ENCODE measurements at places on chromosomes 2 and 18.

DNA sequence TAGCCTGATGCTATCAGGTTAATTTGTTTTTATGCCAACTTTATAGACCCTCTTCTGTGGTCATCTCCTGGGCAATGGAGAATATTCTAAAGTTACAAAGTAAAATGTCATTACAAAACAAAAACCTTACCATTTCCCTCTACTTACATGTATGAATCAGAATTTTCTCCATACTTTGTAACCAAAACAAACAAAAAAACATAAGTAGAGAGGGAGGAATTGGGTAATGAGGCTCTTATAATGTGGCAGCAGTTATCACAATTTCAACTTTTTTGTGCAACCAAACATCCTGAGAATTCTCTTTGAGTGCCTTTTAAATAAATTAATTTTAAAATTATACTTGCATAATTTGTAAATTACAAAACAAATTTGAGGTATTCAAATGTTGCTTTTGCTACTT, 332.8 kb downstream of the TXNL1 start:
- no peak for DNase-seq

GRCh38 chr2:149064365-149064841, 25.9 kb downstream of the LYPD6B start:
- DNase-seq: no peak

DNA sequence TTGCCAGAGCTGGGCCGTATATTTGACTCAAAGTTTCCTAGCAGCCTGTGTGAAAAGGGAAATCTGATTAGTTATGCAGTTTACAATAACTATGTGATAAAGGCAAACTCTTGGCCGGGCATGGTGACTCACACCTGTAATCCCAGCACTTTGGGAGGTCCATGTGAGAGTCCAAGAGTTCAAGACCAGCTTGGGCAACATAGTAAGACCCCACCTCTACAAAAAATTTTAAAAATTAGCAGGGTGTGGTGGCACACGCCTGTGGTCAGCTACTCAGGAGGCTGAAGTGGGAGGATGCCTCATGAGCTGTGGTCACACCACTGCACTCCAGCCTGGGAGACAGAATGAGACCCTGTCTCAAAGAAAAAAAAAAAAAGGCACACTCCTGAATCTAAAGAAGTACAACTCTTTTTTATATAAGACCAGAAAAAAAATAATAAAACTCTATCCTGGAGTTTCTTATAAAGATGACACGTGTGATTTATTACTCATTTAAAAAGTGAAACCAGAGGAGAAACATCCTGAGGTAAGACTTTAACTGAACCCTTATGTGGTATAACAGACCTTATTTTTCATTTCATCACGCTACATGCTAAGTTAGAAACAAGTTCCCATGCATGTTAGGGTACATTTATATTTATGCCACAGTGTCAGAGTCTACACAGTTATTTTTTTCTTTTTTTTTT, 32.6 kb upstream of the KCMF1 start:
- no peak for DNase-seq

DNA sequence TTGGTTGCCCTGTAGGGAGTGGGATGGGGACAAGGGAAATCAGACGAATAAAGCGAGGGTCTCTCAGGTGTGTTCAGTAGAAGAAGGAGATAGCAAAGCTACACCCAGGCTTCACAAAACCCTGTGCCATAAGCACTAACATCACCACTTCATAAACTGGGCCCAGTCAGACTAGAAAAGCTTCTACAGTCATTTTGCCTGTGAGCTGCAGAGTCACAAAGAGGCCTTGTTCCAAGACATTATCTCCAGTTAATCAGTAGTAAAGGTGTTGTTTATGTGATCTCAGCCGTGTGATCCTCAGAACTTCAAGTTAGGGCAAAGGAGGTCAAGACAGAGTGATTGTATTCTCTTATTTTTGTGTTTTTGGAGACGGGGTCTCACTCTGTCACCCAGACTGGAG, 148.0 kb downstream of the GALR1 start:
- no peak for DNase-seq

GRCh38 chr2:217783243-217783642, 219.6 kb downstream of the TNS1 start:
- no peak for DNase-seq

DNA sequence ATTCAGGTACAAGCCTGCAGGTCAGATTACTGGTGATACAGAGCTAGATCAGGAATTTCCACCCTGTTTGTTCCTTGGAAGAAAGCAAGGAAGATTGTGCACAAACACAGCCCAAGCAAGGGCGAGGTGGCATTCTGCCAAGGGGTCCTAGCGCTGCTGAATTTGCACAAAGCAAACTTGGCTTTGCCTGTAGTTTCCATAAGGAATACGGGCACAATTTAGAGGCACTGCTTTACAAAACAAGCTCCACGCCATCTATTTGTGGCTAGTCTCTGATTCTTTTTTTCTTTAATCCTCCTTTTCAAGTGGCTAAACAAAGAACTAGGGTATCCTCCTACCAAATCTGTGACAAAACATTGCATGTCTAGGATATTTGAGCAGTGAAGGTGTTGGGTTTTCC, 195.5 kb upstream of the ACVR2A start:
- no peak for DNase-seq

DNA sequence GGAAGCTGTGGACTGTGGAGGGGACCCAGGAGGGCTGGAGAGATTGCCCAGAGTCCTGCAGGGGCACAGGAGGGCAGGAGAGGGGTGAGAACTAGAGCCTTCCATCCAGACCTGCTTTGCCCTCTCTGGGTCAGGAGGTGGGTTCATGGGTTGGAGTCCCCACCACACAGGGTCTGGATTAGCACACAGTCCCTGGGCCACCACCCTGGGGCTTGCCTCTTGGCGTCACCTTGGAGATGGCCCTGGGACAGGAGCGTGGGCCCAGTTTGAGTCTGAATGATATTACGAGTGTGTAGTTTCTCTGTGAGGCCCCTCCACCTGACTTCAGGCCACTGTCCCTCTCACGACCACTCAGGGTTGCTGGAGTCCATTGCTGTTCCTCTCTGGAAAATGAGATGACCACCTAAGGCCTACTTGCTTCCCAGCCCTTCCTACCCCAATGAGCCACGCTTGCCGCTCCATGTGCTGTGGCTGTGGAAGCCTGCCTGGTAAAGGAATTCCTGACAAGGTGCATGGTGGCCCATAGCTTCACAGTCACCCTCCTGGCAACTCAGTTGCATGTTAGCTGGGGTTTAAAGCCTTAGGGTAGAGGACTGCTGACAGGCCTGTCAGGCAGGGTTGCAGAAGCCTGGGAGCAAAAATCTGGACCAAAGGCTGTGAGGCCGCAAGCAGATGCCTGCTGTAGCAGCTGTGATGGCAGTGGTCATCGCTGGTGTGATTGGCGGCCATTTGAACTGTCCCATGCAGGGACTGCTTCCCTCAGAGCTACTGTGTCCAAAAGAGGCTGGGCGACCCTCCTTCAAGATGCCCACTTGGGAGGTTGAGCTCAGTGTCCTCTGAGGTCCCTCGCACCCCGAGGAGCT, 14.2 kb downstream of the ATOH8 start:
- no peak for DNase-seq

DNA sequence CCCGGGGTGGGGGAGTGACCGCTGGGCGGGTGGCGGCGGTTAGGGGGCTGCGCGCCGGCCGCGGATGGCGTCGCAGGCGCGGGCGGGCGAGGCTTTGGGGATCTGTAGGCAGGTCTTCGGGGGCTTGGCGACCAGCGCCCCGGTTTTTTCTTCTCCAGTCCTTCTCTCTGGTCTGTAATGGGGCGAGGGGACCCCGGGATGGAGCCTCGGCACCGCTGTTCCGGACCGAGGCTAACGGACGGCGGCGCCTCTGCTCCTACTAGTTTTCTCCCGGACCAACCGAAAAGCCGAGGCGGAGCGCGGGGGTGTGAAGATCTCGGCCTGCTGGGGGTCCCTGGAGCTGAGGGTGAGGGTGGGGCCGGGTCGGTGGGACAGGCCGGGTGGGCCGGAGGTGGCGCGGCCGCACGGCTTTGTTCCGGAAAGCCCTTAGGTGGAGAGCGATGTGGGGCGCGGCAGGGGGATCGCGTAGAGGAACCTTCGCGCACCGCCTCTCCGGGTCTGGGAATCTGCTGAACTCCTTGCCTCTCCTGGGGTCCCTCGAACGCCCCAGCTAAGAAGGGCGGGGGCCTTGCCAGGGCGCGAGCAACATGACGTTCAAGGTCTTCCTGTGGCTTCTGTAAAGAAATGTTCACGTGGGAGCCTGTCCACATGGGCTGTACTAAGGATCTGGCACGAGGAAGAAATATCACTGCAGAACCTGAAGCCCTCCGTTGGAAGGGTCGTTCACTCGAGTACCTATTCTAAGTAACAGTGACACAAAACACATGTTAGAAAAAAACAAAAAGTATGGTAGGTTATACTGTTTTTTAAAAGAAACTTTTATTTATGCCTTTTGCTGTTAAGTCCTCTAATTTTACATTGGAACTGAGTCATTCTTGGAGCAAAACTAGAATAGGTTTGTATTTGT, 861 bp downstream of the SLC39A10 start:
- peak; percentile 61 for DNase-seq

GRCh38 chr2:173667415-173667814, 297.8 kb downstream of the SP3 start:
- no peak for DNase-seq

Measured in activated naive CD4-positive, alpha-beta T cell (primary cell).